Fibroblast of mammary gland (primary cell): ENCODE measurements at places on chromosomes 4 and X.

- no peak for DNase-seq
Observed at GRCh38 chrX:71440401-71440800, 74.2 kb downstream of the TAF1 start.

DNA sequence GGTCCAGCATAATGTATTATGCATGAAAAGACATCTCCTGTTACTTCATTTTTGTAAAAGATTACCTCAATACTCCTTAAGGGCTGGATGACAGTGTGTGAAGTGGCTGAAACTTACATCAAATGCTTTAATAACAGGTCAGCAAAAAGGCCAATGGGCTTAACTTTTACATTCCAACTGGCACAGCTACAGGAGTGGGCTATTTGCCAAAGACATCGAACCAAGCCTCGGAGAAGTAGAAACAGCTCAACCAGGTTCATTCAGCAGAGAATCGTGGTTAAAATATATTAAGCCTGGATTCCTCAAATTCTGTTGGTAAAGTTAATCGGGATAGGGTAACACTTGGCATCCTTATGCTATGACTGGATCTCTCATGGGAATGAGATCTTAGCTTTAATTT is 639.7 kb downstream of the TRIML1 start:
- DNase-seq = peak; percentile 51

DNA sequence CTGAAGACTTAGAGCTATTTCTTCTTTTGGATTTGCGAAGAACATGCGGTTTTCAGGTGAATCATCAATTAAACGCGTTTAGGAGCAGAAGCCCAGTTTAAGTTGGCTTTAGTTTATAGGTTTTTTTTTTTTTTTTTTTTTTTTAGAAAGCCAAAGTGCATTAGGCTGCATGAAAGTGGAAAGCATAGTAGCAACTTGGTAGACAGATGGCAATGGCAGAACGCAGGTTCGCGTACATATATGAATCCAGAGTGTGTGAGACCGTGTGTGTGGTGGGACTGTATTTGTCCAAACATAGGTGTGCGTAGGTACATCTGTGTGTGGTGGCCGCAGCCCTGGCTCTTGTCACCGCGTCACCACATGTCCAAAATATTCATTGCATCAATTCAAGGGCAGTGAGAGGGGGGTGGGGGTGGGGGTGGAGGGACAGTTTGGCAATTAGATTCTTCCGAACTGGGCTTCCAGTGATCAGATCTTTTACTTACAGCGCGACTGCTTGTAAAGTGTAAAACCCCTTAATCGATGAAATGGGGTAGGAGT is 901 bp downstream of the JADE1 start:
- peak; percentile 57 for DNase-seq

DNA sequence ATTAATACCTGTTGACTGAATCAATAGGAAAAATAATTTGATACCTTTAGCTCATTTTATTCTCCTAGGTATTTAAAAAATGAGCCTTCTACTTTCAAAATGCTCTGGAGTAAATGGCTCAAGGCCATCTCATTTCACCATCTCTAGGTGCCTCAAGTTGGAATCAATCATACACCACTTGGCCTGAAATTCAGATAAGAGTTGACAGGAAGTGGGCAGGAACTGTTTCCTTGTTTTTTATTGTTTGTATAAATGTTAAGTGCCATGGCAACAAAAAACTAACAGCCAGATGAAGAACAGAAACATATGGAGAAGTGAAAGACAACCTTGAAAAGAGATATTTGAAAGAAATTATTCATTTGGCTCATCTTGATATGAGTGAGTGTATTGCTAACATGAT is 12.4 kb downstream of the LIMCH1 start:
- DNase-seq = no peak

GRCh38 chrX:108224727-108225621 is 133.4 kb downstream of the ATG4A start:
- DNase-seq = peak; percentile 41

- DNase-seq = no peak
Observed at GRCh38 chr4:153440475-153440874, 25.7 kb upstream of the TMEM131L start.

DNA sequence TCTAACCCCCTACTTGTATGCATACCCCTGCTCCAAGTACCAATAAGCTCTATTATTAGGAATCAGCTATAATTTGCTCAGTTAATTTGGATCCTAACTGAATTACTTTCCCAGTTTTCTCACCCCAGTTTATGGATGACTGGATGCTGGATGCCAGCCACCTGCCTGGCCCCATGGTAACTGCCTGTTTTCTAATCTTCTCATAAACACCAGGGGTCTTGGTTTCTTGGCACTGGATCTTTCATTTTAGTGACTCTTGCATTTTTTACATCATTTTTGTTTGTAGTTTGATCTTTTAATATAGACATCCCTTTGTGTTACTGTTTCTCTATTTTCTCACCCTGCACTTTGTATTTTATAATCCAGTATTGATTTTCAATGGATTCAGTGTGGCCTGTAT is 246.8 kb downstream of the ADGRL3 start:
- no peak for DNase-seq

DNA sequence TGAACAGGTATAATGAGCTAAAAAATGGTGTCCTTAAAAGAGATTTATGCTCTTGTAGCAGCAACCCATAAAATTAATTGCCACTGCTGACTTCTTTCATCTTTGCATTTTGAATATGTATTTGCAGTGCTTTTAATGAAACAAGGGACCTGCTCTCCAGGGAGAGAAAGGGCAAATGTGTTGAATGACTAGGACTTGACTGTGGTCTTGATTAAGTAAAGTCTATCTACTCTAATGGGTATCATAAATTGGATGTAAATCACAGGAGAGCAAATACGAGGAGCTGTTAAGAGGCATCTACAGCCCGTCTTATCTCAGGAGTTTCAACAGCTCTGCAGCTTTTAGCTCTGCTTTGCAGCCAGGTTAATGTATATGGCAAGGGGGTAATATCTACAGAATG is 216.4 kb downstream of the PALLD start:
- no peak for DNase-seq

GRCh38 chr4:121861426-121861825 is 8.8 kb downstream of the BBS7 start:
- DNase-seq = no peak

DNA sequence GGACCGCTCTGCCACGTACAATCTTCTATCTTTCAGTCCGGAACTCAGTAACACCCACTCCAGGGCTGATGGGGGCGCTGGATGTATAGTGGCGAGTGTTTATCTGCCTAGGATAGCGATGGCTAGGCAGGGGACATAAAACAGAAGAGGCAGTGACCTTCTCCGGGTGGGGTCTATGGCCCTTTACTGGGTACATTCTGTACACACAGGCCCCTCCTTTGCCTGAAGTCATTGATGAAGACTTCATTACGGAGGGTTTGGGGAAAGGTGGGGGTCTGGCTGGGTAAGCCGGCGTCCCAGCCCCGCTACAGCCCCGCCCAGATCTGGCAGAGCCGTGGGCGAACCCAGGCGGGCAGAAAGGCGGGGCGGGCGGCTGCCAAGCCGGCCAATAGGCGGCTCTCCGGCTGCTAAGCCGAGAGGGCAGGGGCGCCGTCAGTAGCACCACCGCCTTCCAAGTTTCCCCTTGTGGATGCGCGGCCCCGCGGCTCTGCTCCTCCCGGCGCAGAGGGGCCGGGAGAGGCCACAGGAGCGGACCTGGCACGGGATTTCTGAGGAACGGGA is at the start of gene CHST7:
Gene CHST7, plus strand, starts transcription at position 435 of the 561 bp plus-strand sequence. CDS start 167 bp downstream, outside the sequence.
- DNase-seq = peak; percentile 42

DNA sequence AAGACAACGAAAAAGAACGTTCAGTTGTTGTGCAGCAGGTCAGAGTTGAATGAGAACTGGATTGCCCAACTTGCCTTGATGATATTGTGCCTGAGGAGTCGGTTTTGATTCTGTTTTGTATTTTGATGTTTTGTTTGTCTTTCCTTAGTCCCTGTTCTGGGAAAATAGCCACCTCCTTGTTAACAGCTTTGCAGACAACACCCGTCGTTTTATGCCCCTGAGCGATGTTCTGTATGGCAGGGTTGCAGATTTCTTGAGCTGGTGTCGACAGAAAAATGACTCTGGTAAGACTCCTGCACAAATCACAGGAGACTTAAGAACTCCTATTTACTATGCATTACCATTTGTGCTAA is 4.5 kb downstream of the BST1 start:
- no peak for DNase-seq

DNA sequence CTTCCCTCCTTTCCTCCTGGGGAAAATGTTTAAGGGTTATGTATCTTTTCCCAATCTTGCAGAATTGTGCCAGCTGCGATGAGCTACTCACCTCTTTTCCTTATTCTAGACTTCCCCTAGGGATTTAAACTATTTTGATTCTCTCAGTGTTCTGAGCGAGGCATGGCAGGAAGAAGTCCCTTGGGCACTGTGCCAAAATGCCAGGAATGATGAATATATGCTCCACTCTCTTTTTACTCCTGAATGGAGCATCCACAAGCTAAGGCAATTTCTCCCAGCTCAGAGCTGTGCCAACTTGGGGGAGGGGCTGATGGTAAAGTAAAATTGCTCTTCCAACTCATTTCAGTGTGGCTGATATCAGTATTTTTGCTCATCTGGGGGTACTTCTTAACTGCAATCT is 4.0 kb upstream of the C4orf17 start:
- DNase-seq = peak; percentile 5

GRCh38 chr4:15457406-15458201 is 12.1 kb upstream of the CC2D2A start:
- peak; percentile 71 for DNase-seq

GRCh38 chrX:40213092-40213491 is 115.3 kb upstream of the BCOR start:
- DNase-seq = no peak

DNA sequence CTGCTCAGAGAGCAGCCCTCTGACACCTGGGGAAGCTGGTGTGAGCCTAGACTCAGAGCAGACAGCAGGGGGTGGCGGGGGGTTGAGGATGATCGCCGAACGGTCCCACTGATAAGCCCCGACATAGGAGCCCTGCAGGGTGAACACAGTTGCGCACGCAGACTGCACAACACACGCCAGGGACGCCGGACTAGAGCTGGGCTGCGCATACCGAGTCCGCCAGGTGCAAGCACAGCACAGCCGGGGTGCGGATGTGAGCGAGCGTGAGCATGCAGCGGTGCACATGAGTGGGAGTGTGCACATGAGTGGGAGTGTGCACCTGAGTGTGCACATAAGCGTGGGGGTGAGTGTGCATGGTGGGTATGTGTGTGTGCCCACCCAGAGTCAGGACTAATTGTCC is 36.7 kb downstream of the FAM53A start:
- no peak for DNase-seq

- no peak for DNase-seq
Observed at GRCh38 chr4:3432381-3432790, 9.4 kb upstream of the HGFAC start.

- no peak for DNase-seq
Observed at GRCh38 chrX:34687095-34687494, 30.0 kb upstream of the TMEM47 start.
